ENCODE measurements at places on chromosomes 13 and 19.

DNA sequence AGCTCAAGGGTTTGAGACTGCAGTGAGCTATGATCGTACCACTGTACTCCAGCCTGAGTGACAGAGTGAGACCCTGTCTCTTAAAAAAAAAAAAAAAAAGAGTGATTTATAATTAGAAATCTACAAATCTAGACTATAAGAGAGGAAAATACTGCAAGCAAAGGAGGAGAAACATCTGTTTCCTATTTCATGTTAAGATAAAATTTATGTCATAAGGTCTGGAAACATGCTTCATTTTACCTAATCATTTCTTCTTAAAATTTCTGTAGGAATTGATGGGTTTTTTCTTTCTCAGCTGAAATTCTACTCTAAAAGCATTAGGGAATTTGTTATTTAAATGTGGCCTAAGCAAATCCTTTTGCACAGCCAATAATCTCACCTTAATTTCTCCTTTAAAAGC, 53.2 kb downstream of the C13orf42 start:
- no peak for DNase-seq

DNA sequence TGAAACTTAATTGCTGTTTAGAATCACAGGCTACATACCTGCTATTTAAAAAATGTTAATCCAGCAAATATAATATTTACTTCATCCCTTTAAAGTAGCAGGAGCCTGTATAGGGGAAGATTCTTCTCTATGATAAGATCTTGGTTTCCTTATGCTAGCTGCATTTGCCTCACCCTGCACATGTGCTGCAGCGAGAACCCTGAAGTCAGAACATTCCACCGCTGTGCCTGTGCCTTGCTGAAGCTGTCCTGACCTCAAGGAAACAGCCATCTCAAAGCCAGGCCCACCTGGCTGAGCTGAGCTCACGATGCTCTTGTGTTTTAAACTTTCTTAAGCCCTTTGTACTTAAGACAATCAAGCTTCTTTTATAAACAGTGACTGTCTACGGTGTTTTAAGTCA, 355.0 kb upstream of the PCDH20 start:
- DNase-seq: no peak

DNA sequence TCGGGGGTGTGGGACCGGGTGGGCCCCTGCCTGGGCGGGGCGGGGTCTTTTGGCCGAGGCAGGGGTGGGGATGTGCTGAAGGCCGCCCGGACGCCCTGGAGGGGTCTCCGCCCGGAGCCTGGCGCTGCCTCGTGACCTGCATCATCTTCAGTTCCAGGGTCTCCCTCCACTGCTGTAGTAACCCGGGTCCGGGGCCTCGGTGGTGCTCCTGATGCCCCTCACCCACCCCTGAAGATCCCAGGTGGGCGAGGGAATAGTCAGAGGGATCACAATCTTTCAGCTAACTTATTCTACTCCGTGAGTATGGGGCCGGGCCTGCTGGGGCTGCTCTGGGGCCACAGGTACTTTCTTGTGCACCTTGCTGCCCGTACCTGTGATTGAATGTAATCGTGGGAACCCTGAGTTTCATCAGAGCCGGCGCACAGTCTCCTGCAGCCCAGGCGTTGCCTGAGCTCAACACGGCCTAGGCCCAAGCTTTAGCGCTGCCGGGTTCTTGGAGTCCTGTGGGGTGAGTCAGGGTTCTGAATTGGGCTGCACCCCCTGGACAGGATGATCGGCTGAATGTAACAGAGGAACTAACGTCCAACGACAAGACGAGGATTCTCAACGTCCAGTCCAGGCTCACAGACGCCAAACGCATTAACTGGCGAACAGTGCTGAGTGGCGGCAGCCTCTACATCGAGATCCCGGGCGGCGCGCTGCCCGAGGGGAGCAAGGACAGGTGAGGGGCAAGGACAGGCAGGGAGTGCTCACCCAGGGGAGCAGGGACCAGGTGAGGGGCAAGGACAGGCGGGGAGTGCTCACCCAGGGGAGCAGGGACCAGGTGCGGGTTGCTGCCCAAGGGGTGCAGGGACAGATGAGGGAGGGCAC, 10.5 kb downstream of the PEAK3 start:
- no peak for DNase-seq

DNA sequence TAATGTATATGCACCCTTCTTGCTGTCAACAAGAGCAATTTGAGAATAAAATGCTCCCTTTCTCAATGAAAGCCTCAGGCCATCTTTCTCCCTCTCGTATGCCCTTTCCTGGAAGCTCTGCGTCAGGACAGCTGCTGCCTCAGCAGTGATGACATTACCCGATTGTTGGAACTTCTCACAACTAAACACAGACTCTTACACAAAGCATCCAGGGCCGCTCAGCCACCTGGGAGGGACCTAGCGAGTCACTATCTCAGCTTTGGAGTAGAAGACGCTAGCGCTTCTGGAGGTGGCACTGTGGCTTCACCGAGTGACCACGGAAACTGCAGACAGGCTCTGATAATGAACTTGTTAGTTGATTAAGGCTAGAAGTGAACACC, 153.2 kb upstream of the SOX1 start:
- no peak for DNase-seq

DNA sequence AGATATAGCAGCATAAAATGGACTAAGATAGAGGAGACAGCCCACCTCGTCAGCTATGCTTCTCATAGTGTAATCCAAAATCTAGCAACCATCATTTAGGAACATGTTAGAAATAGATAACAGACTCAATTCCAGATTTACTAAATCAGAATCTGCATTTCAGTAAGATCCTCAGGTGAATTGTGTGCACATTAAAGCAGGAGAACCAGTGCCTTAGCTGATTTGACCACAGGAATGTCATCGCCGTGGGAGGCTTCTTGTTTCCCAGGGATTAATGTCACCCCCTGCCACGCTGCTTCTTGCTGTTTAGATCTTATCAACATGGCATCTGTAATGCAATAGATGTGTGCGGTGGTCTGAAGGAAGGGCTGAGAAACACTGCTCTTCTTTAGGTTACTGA, 84.0 kb downstream of the GPC5 start:
- no peak for DNase-seq

- DNase-seq: no peak
Observed at GRCh38 chr13:98460516-98460915, 116.4 kb downstream of the STK24 start.

DNA sequence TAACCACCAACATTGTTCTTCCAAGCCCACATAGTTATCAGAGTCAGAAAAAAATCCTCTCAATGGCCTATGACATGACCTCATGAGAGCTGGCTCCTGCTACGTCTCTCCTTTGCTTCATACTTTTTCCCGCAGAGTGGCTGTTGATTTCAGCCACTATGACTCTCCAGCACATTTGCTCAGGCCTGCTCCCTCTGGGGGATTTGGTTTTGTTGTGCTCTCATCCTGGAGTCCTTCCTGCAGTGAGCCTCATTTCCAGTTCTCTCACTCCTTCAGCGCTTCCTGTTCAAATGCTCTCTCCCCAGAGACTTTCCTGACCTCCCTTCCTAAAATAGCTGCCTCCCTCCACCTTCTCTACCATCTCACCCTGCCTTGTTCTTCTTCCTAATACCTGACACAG, 72.0 kb upstream of the USP29 start:
- no peak for DNase-seq

DNA sequence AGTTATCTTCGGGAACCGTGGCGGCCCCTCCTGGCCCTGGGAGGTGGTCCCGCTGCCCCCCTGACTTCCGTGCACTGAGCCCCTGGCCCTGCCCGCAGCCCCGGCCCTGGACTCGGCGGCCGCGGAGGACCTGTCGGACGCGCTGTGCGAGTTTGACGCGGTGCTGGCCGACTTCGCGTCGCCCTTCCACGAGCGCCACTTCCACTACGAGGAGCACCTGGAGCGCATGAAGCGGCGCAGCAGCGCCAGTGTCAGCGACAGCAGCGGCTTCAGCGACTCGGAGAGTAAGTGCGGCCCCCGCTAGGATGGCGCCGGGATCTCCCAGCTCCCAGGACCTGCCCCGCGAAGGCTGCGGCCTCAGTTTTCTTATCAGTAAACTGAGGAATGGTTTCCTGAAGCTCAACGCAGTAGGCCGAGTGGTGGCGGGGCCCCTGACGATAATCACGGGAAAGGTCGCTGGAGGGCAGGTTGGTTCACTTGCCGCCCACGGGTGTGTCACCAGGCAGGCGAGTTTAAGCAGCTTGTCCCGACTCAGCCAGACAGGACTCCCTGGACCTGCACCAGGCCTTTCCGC, 924 bp downstream of the RGCC start:
- DNase-seq: no peak

DNA sequence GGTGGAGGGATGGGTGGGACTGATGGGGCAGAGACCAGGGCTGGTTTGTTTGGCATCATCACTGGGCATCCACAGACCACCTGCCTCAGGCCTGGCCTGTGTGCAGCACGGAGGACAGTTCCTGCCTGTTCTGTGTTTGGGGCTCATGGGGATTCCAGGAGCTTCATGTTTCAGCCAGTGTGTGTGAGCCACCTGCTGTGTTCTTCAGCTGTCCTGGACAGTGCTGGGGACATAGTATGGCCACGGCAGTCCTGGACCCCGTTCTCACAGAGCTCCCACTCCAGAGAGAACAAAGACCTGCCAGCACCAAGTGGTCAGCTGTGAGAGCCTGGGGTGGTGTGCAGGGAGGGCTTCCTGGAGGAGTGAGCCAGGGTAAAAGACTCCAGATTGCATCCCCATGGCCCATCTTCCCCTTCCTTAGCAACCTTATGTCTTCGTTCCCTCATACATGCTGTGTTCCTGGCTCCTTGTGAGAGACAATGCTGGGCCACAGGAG, 2.0 kb upstream of the CCDC97 start:
- DNase-seq: no peak

- DNase-seq: no peak
Observed at GRCh38 chr13:49403996-49404702, 39.7 kb downstream of the CAB39L start.

GRCh38 chr19:10085641-10086590, at the start of gene SHFL:
Gene SHFL (plus strand): TSS chr19:10086317. CDS start chr19:10086428, 111 bp downstream.
- DNase-seq: peak; percentile 72

DNA sequence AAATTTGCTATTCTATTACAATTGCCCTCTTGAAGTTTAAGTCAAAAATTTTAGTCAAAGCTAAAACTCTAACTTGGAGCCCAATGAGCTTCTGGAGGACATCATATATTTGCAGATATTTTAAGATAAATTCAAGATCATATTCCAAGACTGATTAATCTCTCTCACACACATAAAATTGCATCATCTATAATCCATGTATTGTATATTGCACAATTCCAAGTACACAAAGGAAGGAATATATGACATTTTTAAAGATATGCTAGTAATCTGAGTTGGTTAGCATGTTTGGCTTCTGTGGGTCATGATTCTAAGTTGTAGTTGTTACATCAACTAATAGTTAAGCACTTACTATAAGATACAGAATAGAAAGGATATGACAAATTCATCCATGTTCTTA, 53.3 kb downstream of the KCNRG start:
- DNase-seq: no peak

GRCh38 chr13:20359335-20359734, 127.2 kb upstream of the GJB6 start:
- no peak for DNase-seq

DNA sequence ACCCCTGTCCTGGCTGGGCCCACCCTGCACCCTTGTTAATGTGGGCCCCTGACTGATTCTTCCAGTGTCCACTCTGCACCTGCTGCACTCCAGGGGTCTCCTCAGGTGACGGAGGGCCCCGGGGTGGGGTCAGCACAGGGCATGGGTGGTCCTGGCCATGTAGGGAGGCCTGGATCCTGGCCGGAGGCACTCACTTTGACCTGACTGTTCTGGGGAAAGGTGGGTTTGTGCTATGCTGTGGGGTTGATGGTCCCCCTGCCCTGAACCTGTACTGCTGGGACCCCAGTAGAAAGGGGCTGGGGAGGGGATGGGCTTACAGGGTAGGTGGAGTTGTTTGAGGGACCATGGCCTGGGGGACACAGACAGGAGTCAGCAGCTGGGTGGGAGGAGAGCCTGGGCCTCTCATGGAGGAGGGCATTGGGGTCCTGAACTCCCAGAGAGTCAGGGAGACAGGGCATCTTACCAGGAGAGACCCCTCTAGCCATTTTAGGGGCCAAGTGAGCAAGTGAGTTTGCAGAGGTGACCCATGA, 25.8 kb upstream of the CEACAM1 start:
- no peak for DNase-seq

DNA sequence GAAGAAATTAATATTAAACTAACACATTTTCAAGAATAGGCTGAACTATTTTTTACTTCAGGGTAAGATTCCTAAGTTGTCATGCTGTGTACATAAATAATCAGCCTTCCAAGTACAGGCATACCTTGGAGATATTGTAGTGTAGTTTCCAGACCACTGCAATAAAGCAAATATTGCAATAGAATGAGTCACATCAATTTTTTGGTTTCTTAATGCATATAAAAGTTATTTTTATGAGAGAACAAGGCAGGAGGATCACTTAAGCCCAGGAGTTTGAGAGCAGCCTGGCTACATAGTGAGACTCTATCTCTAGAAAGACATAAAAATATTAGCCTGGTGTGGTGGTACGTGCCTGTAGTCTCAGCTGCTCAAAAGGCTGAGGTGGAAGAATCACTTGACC, 511.5 kb downstream of the UQCRFS1 start:
- no peak for DNase-seq

- no peak for DNase-seq
Observed at GRCh38 chr19:30590596-30591229, 218.5 kb downstream of the ZNF536 start.

- no peak for DNase-seq
Observed at GRCh38 chr13:26656919-26657318, 99.4 kb downstream of the WASF3 start.

- DNase-seq: no peak
Observed at GRCh38 chr13:98447881-98448641, 128.8 kb downstream of the STK24 start.

DNA sequence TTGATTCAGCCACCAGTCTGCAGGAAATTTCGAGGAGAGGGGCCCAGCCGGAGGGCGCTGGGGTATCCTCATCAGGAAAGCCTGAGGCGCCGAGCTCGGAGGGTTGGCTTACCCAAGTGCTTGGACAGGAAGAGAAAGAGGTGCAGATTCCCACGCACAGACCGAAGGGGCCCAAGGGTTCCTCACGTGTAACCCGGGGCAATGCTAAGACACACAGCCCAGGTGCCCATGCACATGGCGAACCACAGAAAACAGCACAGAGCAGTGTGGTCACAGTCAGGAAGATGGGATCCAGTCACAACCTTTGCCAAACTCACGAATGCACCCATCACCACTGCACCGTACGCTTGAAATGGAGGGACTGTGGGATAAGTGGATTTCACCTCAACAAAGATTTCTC, 30.9 kb downstream of the GRTP1 start:
- no peak for DNase-seq
